ENCODE measurements at places on chromosomes 1 and 21. TPM values are rescaled to one million over a fixed set of nuclear protein-coding genes. Genes with fewer than 3 reads are reported as not detected.

DHX9 gene
- 215 TPM for total RNA-seq

TRIM67 gene
- 3.9 TPM for total RNA-seq

KRTAP11-1 gene
- not detected for total RNA-seq

MYOM3 gene
- not detected for total RNA-seq

AKNAD1 gene
- total RNA-seq: not detected

ETV3 gene
- 39.0 TPM for total RNA-seq

GJA4 gene
- total RNA-seq: not detected

CYP4Z1 gene
- total RNA-seq: not detected

GPR89A gene
- total RNA-seq: 31.4 TPM

SHISAL2A gene
- total RNA-seq: not detected

KRTAP19-1 gene
- not detected for total RNA-seq

TCHH gene
- total RNA-seq: 0.49 TPM

CCDC30 gene
- total RNA-seq: 3.0 TPM

IL19 gene
- total RNA-seq: not detected

All from glutamatergic neuron (in vitro differentiated cells).